ENCODE measurements at places on chromosomes 12 and 14. TPM values are rescaled to one million over a fixed set of nuclear protein-coding genes. Genes with fewer than 3 reads are reported as not detected.

The OTOGL gene
- polyA plus RNA-seq, result not detected

- H3K27me3 ChIP-seq, result no peaks in the 10 kb centered on the region
- no peak overlapping the region for H3K27ac ChIP-seq
- H3K36me3 ChIP-seq, result no peaks in the 10 kb centered on the region
- no peaks in the 10 kb centered on the region for H3K4me1 ChIP-seq
- H3K4me3 ChIP-seq, result no peak overlapping the region
Observed at GRCh38 chr14:29553427-29553826, 374.2 kb downstream of the PRKD1 start.

GRCh38 chr12:59600171-59600570 lies 4.3 kb downstream of the SLC16A7 start:
- no peak for DNase-seq
- H3K27ac ChIP-seq, result no peak overlapping the region
- H3K27me3 ChIP-seq, result no peaks in the 10 kb centered on the region
- H3K4me1 ChIP-seq, result peaks cover 3% of the 10 kb centered on the region
- H3K4me3 ChIP-seq, result no peak overlapping the region
- H3K36me3 ChIP-seq, result no peaks in the 10 kb centered on the region

DNA sequence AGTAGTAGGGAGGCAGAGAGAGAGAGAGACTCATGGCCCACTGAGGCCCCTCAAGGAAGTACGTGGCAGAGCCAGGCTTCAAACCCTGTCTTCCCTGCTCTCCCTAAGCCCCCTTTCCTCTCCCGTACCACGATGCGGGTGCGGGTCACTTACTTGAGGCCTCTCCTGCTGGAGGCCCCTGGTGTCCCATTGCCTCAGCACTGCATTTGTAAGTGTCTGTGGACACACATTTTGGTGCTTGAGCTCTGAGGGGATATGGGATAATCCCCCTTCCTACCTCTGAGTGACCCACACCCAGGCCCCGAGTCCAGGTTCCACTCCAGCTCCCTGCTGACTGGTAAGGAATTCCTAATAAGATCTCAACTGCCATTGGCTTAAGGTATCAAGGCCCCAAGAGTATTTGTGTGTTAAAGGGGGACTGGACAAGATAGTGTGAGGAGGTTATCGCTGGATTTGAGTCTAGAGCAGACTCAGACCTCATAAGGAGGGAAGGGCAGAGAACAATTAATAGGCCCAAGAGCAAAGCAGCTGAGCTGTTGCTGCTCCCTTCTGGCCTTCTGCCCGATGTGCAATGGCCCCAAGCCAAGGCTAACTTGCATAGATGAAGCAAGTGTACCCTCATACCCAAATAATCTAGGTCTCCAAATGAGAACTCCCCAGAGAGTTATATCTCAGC lies 71.9 kb downstream of the CRACR2A start:
- no peaks in the 10 kb centered on the region for H3K36me3 ChIP-seq
- DNase-seq, result no peak
- no peaks in the 10 kb centered on the region for H3K4me1 ChIP-seq
- H3K4me3 ChIP-seq, result no peak overlapping the region
- H3K27ac ChIP-seq, result no peak overlapping the region

DNA sequence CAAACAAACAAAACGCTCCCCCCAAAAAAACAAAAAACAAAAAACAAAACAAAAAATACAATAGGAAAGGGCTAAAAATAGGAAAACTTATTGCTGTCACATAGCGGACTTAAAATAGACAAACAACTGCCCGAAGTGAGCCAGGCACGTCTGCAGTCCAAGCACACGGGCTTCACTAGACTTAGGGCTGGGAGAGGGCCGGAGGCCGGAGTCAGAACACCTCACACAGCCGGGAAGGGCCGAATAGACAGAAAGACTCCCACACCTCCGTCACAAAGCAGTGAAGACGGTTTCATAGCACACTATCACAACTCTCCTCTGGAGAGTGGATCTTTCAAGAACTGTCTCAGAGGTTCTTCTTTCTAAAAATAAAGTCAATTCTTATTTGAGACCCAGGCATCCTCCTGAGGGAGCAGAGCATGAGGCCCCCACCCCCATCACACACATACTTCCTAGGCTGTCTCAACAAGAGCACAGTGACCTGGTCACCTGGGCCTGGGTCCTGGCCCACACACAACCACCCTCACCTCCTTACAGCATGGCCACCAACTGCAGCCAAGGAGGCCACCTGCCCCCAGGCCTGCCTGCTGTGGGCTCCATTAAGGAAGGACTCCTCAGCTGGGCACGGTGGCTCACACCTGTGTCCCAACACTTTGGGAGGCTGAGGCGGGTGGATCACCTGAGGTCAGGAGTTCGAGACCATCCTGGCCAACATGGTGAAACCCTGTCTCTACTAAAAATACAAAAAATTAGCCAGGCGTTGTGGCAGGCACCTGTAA lies 6.7 kb downstream of the BAG5 start:
- DNase-seq, result peak; percentile 52
- H3K27me3 ChIP-seq, result no peaks in the 10 kb centered on the region
- no peak overlapping the region for H3K27ac ChIP-seq
- H3K4me3 ChIP-seq, result no peak overlapping the region
- no peaks in the 10 kb centered on the region for H3K4me1 ChIP-seq

- DNase-seq, result no peak
- no peak overlapping the region for H3K4me3 ChIP-seq
- H3K4me1 ChIP-seq, result no peaks in the 10 kb centered on the region
Observed at GRCh38 chr14:24775950-24776349, 142.0 kb upstream of the GZMB start.

DNA sequence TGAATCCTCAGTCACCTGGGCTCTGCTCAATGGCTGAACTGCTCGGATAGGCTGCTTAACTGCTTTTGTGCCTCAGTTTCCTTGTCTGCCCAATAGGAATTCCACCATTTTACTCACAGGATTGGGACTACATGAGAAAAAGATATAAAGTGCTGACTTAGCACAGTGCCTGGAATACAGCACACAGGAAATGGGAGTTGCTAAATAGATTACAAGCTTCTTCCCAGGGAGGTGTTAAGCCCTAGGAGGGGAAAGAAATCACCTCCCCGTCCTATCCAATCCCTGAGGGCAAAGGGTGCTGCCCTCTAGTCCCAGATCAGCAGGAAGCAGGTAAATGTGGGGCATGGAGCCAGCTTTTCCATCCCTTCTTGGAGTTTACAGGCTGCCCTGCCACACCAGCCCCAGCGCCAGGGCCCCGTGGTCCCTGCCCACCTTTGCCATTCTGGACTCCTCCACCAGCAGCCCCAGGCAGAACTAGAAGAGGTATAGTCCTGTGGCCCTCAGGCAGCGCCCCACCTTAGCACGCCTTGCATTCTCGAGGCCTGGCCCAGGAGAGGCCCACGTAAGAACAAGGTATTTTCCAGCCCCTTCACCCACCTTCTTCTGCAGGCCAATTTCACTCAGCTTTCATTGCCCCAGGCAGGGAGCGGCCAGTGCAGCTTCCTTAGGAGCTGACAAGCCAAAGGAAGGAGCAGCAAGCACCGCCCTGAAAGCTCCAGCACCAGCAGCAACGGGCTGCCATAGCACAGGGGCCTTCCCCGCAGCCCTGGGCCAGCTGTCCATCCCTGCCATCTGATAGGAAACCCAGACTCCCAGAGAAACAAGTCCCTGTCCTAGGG lies 28.8 kb upstream of the RPLP0 start:
- no peaks in the 10 kb centered on the region for H3K4me1 ChIP-seq
- DNase-seq, result no peak
- H3K27me3 ChIP-seq, result no peaks in the 10 kb centered on the region

DNA sequence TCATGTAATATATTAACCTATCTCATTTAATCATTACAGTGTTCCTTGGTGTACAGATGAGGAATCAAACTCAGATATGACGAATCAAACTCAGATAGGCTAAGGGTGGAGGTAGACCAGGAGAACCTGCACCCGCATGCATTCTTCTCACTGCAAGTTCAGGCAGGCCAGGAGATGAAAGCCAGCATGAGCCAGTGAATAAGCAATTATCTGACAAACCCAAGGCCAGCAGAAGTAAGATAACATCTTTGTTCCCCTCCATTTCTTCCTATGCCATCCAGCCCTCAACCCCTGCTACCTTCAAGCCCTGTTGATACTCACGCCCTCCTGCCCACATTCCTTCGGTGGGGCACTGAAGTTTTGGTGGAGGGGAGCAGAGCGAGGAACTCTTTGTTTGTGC lies 152.2 kb downstream of the ETV6 start:
- no peak overlapping the region for H3K4me3 ChIP-seq
- H3K36me3 ChIP-seq, result no peaks in the 10 kb centered on the region
- H3K4me1 ChIP-seq, result peaks cover 13% of the 10 kb centered on the region
- no peaks in the 10 kb centered on the region for H3K27me3 ChIP-seq
- H3K27ac ChIP-seq, result no peak overlapping the region

The TPH2 gene
- not detected for polyA plus RNA-seq

- H3K27me3 ChIP-seq, result no peaks in the 10 kb centered on the region
- DNase-seq, result no peak
- no peaks in the 10 kb centered on the region for H3K36me3 ChIP-seq
- H3K4me1 ChIP-seq, result no peaks in the 10 kb centered on the region
- H3K4me3 ChIP-seq, result no peak overlapping the region
Observed at GRCh38 chr14:76133103-76133502, 18.6 kb upstream of the GPATCH2L start.

The ACVR1B gene
- 2.3 TPM for polyA plus RNA-seq

DNA sequence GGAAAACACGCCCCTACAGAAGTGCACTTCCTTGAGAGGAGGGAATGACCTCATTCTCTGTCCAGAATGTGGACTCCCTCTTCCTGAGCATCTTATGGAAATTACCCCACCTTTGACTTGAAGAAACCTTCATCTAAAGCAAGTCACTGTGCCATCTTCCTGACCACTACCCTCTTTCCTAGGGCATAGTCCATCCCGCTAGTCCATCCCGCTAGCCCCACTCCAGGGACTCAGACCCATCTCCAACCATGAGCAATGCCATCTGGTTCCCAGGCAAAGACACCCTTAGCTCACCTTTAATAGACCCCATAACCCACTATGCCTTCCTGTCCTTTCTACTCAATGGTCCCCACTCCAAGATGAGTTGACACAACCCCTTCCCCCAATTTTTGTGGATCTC lies 5.0 kb upstream of the INHBE start:
- DNase-seq, result no peak
- H3K4me1 ChIP-seq, result no peaks in the 10 kb centered on the region
- H3K36me3 ChIP-seq, result no peaks in the 10 kb centered on the region
- H3K4me3 ChIP-seq, result no peak overlapping the region

- no peaks in the 10 kb centered on the region for H3K36me3 ChIP-seq
- H3K27ac ChIP-seq, result no peak overlapping the region
- no peak for DNase-seq
- H3K27me3 ChIP-seq, result no peaks in the 10 kb centered on the region
- H3K4me3 ChIP-seq, result no peak overlapping the region
Observed at GRCh38 chr12:82942521-82942920, 255.8 kb downstream of the TMTC2 start.

DNA sequence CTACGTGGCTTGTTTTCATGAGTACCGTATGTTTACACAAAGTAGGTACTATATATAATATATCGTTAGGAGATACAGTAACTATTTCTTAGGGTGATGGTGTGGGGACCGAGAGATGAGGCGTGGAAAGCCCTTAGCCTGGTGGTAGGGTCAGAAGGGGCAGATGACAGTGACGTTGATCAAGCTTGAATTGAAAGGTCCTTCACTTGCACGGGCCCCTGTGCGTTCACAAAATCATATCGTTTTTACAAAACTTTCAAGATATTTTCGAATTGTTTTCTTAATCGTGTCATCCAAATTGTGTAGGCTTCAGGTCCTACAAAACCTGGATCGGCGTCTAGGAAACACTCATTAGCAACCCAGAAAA lies 881 bp upstream of the SOS2 start:
- H3K4me1 ChIP-seq, result no peaks in the 10 kb centered on the region
- peak overlapping the region; percentile 70 for H3K4me3 ChIP-seq
- no peaks in the 10 kb centered on the region for H3K36me3 ChIP-seq
- DNase-seq, result no peak
- H3K27me3 ChIP-seq, result no peaks in the 10 kb centered on the region

The RECQL gene
- 28.2 TPM for polyA plus RNA-seq

- H3K27me3 ChIP-seq, result no peaks in the 10 kb centered on the region
- H3K4me1 ChIP-seq, result no peaks in the 10 kb centered on the region
- DNase-seq, result no peak
- no peak overlapping the region for H3K27ac ChIP-seq
Observed at GRCh38 chr14:89507926-89508460, 91.0 kb upstream of the FOXN3 start.

DNA sequence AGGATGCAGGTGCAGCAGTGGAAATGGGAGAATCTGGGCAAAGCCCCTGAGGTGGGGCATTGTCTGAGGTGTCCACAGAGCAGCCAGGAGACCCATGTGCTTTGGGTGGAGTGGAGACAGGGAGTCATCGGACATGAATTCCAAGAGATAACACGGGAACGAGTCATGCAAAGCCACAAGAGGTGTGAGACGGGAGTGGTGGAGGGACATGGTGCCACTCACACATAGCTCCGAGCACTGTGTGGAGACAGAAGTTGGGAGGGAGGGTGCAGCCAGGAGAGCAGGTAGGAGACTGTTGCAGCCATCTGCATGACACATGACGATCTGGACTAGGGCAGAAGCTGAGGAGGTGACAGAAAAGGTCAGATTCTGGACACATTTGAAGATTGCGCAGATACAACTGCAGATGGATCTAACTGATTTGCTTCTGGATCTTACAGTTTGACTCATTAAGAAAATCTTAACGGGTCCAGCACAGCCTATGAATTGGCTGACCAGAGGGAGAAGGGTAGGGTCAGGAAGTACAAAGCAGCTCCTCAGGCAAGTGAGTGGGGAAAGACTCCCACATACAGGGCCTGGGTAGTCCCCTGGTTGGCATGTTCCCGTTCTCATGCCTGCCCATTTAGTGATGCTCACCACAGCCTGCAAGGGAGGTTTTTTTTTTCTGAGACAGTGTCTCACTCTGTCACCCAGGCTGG lies 379.8 kb downstream of the FUT8 start:
- no peaks in the 10 kb centered on the region for H3K36me3 ChIP-seq
- no peaks in the 10 kb centered on the region for H3K4me1 ChIP-seq
- H3K27ac ChIP-seq, result no peak overlapping the region

The KRT74 gene
- polyA plus RNA-seq, result not detected

DNA sequence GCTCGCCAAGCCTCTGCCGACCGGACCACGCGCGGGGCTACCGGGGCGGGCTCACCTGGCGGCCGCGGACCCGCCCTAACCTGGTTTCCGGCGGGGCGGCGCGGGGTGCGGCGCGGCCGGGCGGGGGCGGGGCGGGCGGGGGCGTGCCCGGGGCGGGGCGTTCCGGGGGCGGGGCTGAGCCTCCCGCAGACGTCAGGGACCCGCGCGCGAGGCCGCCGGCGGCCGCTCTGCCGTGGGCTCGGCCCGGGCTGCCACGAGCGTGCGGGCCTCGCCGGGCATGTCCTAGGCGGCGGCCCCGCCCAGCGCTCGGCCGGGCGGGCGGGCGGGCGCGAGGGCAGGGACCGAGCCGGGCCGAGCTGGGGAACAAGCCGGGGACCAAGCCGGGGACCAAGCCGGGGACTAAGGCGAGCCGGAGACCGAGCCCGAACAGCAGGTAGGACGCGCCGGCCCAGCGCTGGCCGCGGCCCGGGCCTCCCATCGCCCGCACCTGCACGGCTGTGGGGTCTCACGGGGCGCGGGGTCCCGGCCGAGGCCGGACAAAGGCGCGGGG lies at the start of gene CEP170B:
Gene CEP170B (plus strand): TSS at position 188 of the 550 bp plus-strand sequence. CDS start 3,183 bp downstream, outside the sequence.
- peaks cover 4% of the 10 kb centered on the region for H3K4me1 ChIP-seq
- H3K4me3 ChIP-seq, result peak within 1 kb of the TSS; percentile 80
- no peak within 1 kb of the TSS for H3K27ac ChIP-seq
- H3K36me3 ChIP-seq, result no peaks in the 10 kb centered on the region
- H3K27me3 ChIP-seq, result no peaks in the 10 kb centered on the region
- peak; percentile 53 for DNase-seq

GRCh38 chr12:20040831-20041230 lies 327.5 kb upstream of the PDE3A start:
- H3K27me3 ChIP-seq, result no peaks in the 10 kb centered on the region
- H3K4me1 ChIP-seq, result no peaks in the 10 kb centered on the region
- DNase-seq, result peak; percentile 64
- no peaks in the 10 kb centered on the region for H3K36me3 ChIP-seq

Measured in aorta (tissue), 5 donors.